ENCODE measurements at places on chromosomes 7 and 10.
A peak's percentile ranks its signal among the peaks of the same experiment; 100 is the strongest.

- DNase-seq: no peak
Observed at GRCh38 chr7:67901808-67902480, 905.3 kb downstream of the TYW1 start.

- no peak for DNase-seq
Observed at GRCh38 chr10:44774676-44775401, 136.3 kb upstream of the TMEM72 start.

DNA sequence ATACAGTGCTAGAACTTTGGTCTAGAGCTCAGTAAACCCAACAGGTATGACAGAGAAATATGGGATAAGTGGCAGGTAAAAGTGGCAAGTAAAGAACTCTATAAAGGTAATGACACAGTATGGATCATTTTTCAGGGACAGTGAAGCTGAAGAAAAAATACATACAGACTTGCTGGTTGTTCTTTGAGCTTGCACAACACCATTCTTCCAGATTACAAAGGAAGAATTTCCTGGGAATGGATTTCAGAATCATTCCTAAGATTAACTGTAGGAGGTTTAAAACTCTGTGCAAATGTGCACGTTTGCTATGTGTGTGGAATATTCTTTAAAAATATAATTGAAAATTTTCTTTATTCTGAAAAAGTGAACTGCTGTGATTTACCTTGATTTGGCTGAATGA is 36.0 kb downstream of the PHF14 start:
- no peak for DNase-seq

DNA sequence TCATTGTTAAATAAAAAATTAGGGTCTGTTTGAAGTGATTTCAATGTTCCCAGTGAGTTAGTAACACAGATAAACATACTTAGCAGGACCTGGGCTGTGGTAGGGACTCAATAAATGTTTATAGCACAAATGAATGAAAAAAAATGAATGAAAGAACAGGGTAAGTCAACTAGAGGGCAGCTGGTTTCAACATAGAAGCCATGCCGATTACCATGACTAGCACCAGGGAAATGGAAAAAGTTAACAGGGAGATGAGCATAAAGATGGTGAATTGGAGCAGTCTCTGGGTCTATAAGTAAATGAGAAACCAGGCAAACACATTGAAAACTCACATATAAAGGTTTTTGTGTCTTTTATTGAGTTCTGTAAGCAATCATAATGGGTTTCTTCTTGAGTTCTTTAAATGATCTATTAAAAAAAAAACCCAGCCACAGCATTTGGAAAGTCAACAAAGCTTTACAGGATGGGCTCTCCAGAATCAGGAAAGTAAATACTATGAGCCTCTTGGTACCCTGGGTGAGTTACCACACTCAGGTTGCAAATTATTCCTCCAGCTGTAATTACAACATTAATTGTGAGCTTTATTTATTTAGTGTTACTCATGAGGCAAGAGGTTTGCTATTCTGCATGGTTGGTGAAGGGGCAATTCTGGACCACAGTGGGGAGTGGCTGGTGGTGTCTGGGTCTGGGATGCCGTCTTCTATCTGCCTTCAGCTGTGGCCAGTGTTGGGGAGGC is 46.1 kb upstream of the MTPN start:
- DNase-seq: no peak

- no peak for DNase-seq
Observed at GRCh38 chr10:26944261-26944882, 83.6 kb upstream of the ABI1 start.

- DNase-seq: peak; percentile 41
Observed at GRCh38 chr7:29146888-29147609, 712 bp upstream of the CPVL start.

- DNase-seq: no peak
Observed at GRCh38 chr7:1617957-1618356, 48.1 kb upstream of the PSMG3 start.
